ENCODE measurements at places on chromosomes 1 and 21.
A peak's percentile ranks its signal among the peaks of the same experiment; 100 is the strongest.

GRCh38 chr21:45698493-45699184 is 55.1 kb downstream of the PCBP3 start:
- peak; percentile 86 for ATAC-seq

- ATAC-seq = no peak
Measured at GRCh38 chr1:147570907-147571306, 29.6 kb downstream of the BCL9 start.

DNA sequence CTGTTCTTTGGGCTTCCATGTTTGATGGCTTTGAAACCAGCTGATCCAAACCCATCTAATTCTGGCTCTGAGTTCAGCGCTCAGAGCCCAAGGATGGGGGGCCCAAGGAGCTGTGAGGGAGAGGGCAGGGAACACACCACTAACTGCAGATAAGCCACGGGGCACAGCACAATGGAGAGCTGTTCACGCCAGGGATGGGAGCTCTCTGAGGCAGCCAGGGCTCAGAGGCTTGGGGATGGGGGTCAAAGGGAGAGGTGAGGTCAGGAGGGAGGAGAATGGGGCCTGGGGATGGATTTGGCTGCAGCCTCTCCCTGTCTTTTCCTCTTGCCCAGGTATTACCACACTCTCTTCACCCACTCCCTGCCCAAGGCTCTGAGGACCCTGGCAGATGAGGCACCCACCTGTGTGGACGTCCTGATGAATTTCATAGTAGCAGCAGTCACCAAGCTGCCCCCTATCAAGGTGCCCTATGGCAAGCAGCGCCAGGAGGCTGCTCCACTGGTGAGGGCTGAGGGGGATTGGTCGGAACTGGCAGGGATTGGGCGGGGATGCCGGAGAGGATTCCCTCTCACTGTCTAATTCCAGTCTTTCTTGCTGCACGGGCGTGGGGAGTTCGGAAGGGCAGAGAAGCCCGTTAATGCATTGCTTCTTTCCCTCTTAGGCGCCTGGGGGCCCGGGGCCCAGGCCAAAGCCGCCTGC is 11.3 kb downstream of the SLC30A2 start:
- ATAC-seq = peak; percentile 2

DNA sequence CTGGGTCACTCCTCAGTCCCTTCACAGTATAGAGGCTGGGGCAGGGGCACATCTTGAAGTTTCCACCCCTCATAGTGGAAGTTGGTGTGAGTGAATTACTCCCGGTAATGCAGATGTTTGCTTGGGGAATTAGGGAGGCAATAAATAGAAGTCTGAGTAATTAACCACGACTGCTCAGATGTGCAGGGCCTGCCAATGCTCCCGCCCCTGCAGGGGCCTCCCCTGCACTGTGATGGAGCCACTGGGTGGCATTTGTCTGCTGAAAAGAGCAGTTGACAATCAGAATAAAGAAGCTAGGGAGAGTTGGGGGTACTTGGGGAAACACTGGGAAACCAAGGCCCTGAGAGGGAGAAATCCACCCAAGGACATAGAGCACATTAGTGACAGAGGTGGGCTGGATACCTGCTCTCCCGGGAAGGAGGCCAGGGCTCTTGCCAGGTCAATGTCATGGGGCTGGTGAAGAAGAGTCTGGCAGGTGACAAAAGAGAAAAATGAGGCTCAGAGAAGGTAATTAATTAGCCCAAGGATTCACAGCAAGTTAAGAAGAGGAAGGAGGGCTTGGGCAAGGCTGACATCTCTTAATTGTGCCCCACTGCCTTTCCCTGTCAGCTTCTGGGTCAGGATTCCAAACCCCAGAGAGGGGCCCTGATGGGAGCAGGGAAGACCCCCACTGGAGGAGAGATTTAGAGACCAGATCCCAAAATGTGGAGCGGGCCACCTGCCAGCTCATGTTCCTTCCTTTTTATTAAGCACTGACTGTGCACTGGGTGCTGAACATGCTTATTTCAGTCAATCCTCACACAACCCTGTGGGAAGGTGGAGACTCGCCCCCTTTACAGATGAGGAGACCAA is 436.2 kb downstream of the MATN1 start:
- ATAC-seq = no peak
